ENCODE measurements at places on chromosomes 2 and 18. TPM values are rescaled to one million over a fixed set of nuclear protein-coding genes. Genes with fewer than 3 reads are reported as not detected.
A peak's percentile ranks its signal among the peaks of the same experiment; 100 is the strongest.

DNA sequence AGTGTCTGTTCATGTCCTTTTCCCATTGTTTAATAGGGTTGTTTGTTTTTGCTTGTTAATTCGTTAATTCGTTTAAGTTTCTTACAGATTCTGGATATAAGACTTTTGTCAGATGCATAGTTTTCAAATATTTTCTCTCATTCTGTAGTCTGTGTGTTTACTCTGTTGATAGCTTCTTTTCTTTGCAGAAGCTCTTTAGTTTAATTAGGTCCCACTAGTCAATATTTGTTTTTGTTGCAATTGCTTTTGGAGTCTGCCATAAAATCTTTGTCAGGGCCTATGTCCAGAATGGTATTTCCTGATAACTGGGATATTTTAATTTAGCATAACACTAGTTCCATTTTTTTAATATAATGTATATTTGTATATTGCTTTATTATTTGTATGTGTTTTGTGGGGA, 1380.1 kb downstream of the SUCLG1 start:
- no peaks in the 10 kb centered on the region for H3K4me1 ChIP-seq
- H3K27me3 ChIP-seq = no peaks in the 10 kb centered on the region
- H3K36me3 ChIP-seq = no peaks in the 10 kb centered on the region
- H3K4me3 ChIP-seq = no peak overlapping the region

The MFSD2B gene
- 0.14 TPM for total RNA-seq

The CYP27A1 gene
- total RNA-seq = 31.6 TPM

DNA sequence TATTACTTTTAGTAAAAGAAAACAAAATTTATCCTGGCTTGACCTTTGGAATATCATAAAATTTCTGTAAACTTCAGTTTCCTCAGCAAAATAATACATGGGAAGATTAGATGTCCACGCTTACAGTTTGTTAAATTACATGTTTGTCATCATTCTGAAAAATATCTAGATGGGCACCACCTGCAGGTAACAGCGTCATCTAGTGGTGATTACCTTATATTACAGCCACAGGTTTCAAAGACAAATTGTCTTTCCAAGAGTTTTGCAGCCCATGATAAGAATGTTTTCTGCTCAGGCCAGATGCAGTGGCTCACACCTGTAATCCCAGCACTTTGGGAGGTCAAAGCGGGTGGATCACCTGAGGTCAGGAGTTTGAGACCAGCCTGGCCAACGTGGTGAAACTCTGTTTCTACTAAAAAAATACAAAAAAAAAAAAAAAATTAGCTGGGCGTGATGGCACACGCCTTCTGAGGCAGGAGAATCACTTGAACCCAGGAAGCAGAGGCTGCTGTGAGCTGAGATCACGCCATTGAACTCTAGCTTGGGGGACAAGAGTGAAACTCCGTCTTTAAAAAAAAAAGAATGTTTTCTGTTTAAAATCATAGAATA, 96.3 kb upstream of the RASGRP3 start:
- H3K27me3 ChIP-seq = no peaks in the 10 kb centered on the region
- no peak overlapping the region for H3K27ac ChIP-seq
- peaks cover 18% of the 10 kb centered on the region for H3K4me1 ChIP-seq
- peaks cover 11% of the 10 kb centered on the region for H3K36me3 ChIP-seq
- DNase-seq = no peak

The TMEM182 gene
- total RNA-seq = 2.5 TPM

GRCh38 chr2:219221957-219222518, 3.3 kb upstream of the ABCB6 start:
- H3K36me3 ChIP-seq = peaks cover 65% of the 10 kb centered on the region
- no peak overlapping the region for H3K27ac ChIP-seq

DNA sequence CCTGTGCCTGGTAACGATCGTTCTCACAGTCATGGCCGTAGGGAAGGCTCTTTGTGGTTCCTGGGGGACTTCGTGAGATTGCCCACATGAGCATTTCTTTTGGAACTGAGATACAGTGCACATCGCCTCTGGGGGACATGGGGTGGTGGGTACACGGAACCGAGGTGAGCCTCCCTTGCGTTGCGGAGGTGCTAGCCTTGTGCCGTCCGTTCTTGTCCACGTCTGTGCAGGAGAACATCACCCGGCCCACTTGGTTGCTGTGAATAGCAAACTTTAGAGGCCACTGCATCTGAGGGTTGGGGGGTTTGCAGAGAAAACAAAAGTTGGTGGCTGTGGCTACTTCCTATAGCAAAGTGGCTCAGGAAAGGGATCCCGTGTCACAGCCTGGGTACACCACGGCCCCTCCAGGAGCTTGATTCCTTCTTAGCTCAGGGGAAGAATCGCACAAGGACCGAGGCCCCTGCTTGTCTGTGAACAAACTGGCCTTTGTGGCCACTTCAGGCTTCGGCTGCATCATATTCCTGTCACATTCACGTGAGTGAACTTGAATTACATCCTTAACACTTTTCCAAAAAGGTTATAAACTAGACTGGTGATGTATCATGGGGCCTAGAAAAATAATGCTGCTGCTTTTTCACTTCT, 72.6 kb downstream of the LRRFIP1 start:
- no peak overlapping the region for H3K4me3 ChIP-seq
- no peaks in the 10 kb centered on the region for H3K27me3 ChIP-seq
- H3K4me1 ChIP-seq = peaks cover 86% of the 10 kb centered on the region

DNA sequence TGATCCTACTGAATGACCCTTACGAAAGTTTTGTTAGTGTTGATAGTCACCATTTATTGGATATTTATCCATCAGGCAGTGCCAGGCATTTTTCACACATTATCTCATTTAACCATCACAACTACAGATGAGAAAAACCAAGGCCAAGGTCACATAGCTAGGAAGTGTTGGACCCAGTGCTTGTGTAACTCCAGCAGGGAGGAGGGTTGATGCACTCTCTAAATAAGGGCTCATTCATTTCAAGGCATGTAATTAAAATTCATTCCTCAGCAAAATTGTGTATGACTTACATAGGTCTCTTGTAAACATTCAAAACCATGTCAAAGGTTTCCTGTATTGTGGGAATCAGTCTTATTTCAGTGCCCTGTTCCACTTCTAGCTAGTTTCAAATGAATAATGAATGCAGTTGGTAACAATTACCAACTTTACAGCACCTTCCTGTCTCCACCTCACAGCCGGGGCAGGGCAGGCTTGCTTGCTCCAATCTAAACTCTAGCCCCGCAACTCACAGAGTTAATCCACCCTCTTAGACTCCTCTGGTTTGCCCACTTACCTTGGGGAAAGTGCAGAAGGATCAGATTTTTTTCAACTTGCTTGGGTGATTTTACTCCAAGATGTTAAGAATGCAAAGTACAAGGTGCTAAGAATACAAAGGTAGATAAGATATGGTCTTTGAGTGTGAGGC, 5.8 kb upstream of the MAPRE3 start:
- H3K36me3 ChIP-seq = no peaks in the 10 kb centered on the region
- H3K27ac ChIP-seq = no peak overlapping the region
- H3K4me3 ChIP-seq = no peak overlapping the region
- H3K27me3 ChIP-seq = peaks cover 5% of the 10 kb centered on the region
- H3K4me1 ChIP-seq = no peaks in the 10 kb centered on the region

DNA sequence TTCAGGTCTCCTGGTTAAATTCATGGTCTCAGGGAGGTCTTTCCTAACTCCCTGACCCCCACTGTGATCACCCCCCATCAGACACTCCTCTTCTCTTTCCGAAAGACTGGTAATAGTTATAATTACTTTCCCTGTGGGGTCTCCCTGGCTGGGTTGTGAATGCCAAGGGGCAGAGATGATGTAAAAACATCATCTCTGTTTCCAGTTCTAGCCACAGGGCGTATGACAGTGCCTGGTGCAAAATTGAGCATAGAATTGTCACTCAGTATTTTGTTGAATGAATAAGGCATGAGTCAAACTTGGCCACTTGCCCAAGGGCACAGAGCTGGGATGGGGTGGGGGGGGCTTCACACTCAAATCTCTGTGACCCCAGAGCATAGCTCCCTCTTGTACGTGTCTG, 65.2 kb downstream of the LTBP1 start:
- no peak for DNase-seq
- H3K27ac ChIP-seq = no peak overlapping the region
- H3K36me3 ChIP-seq = no peaks in the 10 kb centered on the region
- H3K4me1 ChIP-seq = peaks cover 6% of the 10 kb centered on the region

DNA sequence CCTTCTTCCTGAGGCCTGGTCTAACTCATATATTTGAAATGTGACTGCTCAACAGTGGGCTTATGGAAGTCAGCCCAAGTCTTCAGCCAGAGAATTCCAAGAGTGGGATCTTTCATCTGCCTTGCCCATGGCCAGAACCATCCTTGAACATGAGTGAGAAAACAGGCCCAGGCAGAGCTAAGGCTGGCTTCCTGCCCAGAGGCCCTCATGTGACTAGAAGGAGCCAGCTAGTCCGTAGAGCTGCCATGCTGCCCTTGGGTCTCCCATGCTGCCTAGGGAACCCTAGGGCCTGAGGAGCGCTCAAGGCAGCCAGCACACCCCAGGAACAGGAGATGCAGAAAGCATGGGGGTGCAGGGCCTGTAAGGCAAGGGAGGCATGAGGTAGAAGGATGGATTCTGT, 203.6 kb downstream of the FHOD3 start:
- DNase-seq = no peak
- no peak overlapping the region for H3K4me3 ChIP-seq
- H3K4me1 ChIP-seq = no peaks in the 10 kb centered on the region
- no peaks in the 10 kb centered on the region for H3K36me3 ChIP-seq
- H3K27ac ChIP-seq = no peak overlapping the region
- H3K27me3 ChIP-seq = no peaks in the 10 kb centered on the region

- H3K27ac ChIP-seq = no peak overlapping the region
- H3K36me3 ChIP-seq = peaks cover 17% of the 10 kb centered on the region
- no peaks in the 10 kb centered on the region for H3K27me3 ChIP-seq
- no peak overlapping the region for H3K4me3 ChIP-seq
- DNase-seq = no peak
- peaks cover 11% of the 10 kb centered on the region for H3K4me1 ChIP-seq
Measured at GRCh38 chr2:164693390-164693789, 72.1 kb upstream of the GRB14 start.

GRCh38 chr2:3647246-3647645, 10.8 kb upstream of the ALLC start:
- H3K4me3 ChIP-seq = no peak overlapping the region
- DNase-seq = no peak
- no peaks in the 10 kb centered on the region for H3K36me3 ChIP-seq
- no peaks in the 10 kb centered on the region for H3K27me3 ChIP-seq
- H3K4me1 ChIP-seq = no peaks in the 10 kb centered on the region

DNA sequence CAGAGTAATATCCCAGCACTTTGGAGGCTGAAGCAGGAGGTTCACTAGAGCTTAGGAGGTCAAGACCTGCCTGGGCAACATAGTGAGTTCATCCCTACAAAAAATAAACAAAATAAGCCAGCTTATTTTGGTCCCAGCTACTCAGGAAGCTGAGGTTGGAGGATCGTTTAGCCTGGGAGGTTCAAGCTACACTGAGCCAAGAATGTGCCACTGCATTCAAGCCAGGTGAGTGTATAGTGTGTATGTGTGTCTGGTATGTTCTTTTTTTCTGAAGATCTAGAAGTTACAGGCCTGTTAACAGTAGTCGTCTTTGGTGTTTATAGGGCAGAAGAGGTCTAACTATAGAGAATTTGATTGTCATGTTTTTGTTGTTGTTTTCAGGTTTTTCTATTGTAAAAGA, 40.2 kb downstream of the ZC3H15 start:
- no peaks in the 10 kb centered on the region for H3K4me1 ChIP-seq
- no peaks in the 10 kb centered on the region for H3K27me3 ChIP-seq
- H3K4me3 ChIP-seq = no peak overlapping the region
- no peak for DNase-seq
- H3K27ac ChIP-seq = no peak overlapping the region
- H3K36me3 ChIP-seq = no peaks in the 10 kb centered on the region

- H3K4me1 ChIP-seq = no peaks in the 10 kb centered on the region
- no peaks in the 10 kb centered on the region for H3K36me3 ChIP-seq
- no peak overlapping the region for H3K4me3 ChIP-seq
- H3K27ac ChIP-seq = no peak overlapping the region
Measured at GRCh38 chr2:134078354-134078753, 175.5 kb upstream of the MGAT5 start.

The C2orf81 gene
- total RNA-seq = 1.9 TPM

The KCNE4 gene
- total RNA-seq = 9.6 TPM

DNA sequence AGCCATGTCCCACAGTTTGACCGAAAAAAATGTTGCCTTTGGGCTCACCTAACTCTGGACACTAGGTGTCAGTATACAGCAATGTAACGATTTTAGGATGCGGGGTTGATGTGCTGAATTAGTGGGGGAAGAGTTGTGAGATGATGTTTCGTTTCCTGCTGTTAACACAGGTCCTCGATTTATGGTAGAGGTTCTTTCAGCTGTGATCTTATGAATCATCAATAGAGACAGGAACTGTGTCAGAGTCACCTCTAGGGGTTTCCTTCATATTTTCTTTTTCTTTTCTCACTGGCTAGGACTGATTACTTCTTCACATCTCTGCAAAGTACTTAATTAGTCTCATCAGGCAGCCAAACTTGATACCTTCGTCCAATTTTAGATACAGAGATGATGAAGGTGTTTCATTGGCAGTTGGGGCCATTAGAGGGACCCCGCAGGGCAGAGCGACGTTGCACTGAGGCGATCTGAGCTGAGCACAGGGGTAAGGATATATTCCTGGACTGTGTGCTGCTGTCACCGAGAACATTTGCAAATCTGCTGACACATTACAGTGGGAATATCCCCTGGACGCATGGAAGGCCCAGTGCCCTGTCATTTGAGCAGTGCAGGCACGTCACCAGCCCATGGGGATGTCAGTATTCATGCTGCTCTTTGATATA, 10.2 kb upstream of the MMADHC start:
- H3K36me3 ChIP-seq = no peaks in the 10 kb centered on the region
- peaks cover 4% of the 10 kb centered on the region for H3K4me1 ChIP-seq
- peak overlapping the region; percentile 66 for H3K4me3 ChIP-seq
- no peak overlapping the region for H3K27ac ChIP-seq

- H3K27ac ChIP-seq = no peak overlapping the region
- H3K36me3 ChIP-seq = no peaks in the 10 kb centered on the region
Measured at GRCh38 chr2:32833709-32834108, 113.0 kb upstream of the LTBP1 start.

- no peak overlapping the region for H3K4me3 ChIP-seq
- DNase-seq = no peak
- H3K4me1 ChIP-seq = no peaks in the 10 kb centered on the region
- H3K27me3 ChIP-seq = no peaks in the 10 kb centered on the region
- H3K36me3 ChIP-seq = no peaks in the 10 kb centered on the region
Measured at GRCh38 chr2:139064159-139064558, 284.0 kb upstream of the NXPH2 start.

- no peaks in the 10 kb centered on the region for H3K4me1 ChIP-seq
- DNase-seq = no peak
- no peaks in the 10 kb centered on the region for H3K36me3 ChIP-seq
- no peaks in the 10 kb centered on the region for H3K27me3 ChIP-seq
- H3K4me3 ChIP-seq = no peak overlapping the region
- H3K27ac ChIP-seq = no peak overlapping the region
Measured at GRCh38 chr2:60268661-60269060, 284.8 kb downstream of the BCL11A start.

The CERS6 gene
- total RNA-seq = 13.7 TPM

The EGR4 gene
- not detected for total RNA-seq

The TUBB8B gene
- not detected for total RNA-seq

Measured in thoracic aorta (tissue), 2 donors.